ENCODE measurements at places on chromosomes 2 and 18.

- DNase-seq: no peak
These were observed 229.4 kb upstream of the SMAD2 start for GRCh38 chr18:48159816-48160215.

DNA sequence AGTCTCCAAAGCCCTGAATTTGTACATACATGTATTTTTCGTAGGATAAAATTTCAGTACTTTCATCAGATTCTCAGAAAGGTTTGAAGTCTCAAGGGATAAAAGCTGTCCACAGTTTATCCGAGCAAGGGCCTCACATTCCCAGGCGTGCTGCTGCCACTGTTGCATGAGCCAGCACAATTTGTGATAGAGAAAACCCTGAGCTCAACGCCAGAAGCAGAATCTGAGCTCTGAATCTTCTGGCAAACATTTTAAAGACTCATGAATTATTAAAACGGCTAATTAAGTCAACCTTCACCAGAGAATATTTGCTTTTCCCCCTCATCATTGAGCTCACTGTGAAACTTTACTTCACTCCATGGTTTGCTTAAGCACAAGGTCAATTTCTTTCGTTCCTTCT lies 38.5 kb upstream of the STPG4 start:
- no peak for DNase-seq

GRCh38 chr18:10226971-10227370 lies 227.5 kb upstream of the APCDD1 start:
- no peak for DNase-seq

DNA sequence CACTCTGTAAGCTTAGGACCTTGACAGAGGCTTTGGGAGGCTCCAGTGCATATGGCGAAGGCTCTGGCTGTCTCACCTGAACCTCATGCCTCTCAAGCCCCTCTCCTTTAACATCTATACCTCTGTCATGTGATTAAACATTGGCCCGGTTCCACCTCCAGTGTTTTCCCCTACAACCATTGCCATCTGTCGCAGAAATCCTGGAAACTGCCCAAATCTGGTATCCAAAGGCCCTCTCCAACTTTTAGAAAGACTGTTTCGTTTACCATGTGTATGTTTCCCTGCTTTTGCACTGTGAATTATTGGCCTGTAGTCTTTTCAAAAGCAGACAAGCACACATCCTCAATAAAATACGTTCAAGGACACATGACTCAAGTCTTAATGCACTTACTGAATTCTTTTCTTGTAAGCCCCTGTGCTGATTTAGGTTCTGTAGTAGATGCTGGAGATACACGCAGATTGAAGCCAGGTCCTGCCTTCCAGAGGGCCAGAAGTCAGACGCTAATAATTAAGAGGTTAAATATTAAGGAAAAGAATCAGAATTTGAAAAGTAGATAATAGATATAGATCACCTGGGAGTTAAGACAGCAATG lies 386.4 kb upstream of the SLC14A2 start:
- DNase-seq: no peak

GRCh38 chr2:191638079-191638801 lies 39.7 kb upstream of the NABP1 start:
- peak; percentile 24 for DNase-seq

DNA sequence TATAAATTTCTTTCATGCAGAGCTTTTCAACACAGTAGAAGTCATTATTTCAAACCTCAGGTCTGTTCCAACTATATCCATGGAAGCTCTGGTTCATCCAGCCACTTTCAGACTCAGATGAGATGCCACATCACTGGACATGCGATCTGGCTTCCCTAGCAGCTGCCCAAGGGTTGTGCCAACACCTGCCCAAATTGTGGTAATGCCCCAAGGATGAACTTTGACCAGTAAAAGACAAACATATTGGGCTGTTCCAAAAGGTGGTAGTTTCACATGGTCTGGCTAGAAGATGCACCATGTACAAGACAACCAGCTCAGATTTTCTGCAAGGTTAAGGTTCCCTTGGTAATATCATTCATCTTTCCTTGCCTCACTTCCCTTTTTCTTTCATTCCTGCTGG lies 101.9 kb downstream of the THADA start:
- no peak for DNase-seq

GRCh38 chr2:74862020-74862964 lies 28.4 kb downstream of the HK2 start:
- DNase-seq: no peak

DNA sequence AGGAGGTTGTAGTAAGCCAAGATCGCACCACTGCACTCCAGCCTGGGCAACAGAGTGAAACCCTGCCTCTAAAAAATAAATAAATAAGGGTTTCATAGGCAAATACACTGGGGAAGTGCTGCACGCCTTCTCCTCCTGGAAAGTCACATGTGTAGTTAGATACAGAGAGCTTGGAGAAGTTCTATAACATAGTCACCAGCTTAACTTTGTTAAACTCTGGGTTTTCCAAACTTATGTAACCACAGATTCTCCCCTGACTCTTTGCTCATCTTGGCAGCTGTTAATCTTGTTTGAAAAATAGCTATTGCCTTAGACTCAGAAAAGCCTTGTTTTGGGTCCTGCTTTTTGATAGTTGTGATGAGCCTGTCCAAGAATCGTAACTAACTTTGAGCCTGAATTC lies 25.2 kb downstream of the KIAA2012 start:
- no peak for DNase-seq

GRCh38 chr2:17106418-17106817 lies 411.8 kb downstream of the RAD51AP2 start:
- DNase-seq: no peak

GRCh38 chr18:39840856-39841481 lies 2114.1 kb upstream of the PIK3C3 start:
- no peak for DNase-seq

GRCh38 chr2:141887363-141887762 lies 243.5 kb downstream of the LRP1B start:
- DNase-seq: no peak

- DNase-seq: no peak
These were observed 170.6 kb downstream of the FIGN start for GRCh38 chr2:163565192-163565591.

DNA sequence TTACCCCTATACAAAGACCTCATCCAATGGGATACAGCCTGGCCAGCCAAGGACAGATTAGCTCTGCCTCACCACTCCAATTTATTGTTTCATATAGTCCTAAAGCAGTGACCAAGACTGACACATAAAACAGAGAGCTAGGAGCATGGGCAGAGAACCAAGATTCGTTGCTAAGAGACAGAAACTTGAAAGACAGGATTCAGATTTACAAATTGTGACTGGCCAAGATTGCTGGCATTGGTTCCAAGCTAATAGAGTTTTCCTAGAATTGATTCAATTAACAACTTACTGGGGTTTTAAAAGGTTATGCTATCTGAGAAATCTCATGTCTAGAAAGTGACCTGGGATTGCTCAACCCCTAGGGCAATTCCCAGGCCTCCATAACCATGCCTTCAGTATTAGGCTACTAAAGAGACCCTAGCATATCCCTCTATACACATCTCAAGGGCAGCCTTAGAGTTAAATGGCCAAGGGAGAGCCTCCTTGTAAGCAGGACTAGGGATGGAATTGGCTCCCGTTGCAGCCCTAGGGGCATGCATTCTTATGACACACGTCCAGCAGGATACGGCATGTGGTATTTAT lies 75.6 kb downstream of the ICOS start:
- no peak for DNase-seq

- no peak for DNase-seq
These were observed 131.6 kb downstream of the RNF144A start for GRCh38 chr2:7048762-7049294.

DNA sequence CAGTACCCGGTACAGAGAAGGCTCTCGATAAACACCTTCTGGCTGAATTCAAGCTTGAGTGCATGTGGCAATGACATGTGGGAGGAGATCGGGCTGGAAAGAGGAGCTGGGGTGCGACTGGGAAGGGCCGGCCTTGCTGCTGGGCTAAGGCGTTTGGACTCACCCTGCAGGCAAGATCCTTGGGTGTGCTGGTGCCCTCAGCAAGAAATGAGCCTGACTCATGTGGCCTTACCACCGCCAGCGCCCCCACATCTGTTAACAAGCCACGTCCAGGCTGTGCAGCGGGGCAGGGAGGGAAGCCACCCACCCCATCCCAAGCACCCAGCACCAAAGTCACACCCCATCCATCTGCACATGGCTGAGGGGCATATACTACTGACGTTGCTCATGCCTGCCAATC lies 1.3 kb downstream of the HS1BP3 start:
- DNase-seq: no peak

GRCh38 chr2:217905395-217905794 lies 97.4 kb downstream of the TNS1 start:
- DNase-seq: no peak

DNA sequence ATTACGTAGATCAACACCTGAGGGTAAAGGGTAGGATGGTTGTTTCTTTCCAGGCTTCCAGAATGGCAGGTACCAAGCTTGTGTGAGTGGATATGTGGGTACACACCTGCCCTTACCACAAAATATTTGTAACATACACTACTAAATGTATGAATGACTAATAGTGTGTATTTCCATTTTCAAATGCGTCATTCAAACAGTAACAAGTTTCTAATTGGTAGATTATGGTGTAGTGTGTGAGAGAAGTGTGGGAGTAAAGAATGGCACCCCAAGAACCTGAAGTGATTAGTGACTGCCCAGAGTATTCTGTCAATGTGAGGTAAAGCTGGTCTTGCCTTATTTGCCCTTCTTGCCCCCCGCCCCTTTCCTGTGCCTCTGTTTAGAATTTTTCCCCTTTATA lies 21.1 kb downstream of the AGPS start:
- DNase-seq: no peak

DNA sequence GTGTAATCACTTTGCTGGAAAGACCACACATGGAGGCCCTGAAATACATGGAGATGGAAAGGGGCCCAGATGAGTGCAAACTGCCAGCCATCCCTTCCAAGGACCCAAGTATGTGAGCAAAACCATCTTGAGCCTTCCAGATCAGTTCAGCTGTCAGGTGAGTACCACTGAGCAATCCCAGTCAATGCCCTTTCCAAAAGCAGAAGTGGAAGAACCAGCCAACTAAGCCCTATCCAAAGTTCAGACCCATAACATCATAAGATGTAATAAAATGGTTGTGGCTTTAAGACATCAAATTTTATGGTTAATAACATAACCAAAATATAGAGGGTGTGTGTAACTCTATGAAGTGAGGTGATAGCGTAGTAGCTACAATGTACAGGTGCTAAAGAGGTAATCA lies 88.5 kb downstream of the NXPH2 start:
- no peak for DNase-seq

DNA sequence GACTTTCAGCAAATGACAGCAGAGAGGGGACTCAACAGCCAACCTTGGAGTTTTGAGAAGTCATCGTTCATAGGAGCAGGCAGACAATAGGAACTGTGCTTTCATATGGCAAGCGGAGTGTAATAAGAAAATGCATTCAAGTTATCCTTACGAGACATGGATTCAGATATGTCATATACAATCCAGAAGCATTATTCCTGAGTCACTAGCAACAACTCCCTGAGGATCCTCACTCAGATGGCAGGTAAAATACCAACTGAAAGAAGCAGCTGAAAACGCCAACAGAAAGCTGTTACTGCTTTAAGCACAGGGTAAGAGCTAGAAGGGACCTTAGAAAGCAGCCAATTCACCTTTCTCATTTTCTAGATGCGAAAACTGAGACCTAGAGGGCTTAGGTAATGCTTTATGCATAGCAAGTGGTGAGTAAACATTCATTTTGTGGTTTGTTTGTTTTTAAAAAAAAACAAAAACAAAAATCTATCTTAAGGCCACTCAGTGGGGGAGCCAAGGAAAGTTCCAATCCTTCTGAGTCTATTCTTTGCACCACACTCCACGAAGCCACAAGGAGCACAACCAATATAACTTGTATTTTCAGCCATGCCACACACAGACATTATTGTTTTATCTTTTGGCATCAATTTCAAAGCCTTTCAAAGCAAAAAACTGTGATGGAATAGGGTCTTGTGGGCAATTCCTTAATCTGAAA lies 89.1 kb upstream of the RIOK3 start:
- DNase-seq: no peak

- DNase-seq: peak; percentile 10
These were observed 83.3 kb upstream of the EPB41L5 start for GRCh38 chr2:119929537-119929936.

DNA sequence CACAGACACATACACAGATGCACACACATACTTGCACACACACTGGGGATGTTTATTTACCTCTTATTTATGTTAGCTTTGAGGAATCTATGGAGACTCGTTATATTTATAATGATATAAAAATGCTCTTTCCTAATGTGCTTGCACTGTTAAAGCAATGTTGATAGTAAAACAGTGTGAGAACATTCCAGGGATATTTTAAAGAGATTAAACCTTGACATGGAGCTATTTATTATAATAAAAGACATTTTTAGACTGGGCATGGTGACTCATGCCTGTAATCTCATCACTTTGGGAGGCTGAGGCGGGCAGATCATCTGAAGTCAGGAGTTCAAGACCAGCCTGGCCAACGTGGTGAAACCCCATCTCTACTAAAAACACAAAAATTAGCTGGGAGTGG lies 557.3 kb upstream of the ZNF804A start:
- DNase-seq: no peak

- DNase-seq: no peak
These were observed 391.3 kb downstream of the CMPK2 start for GRCh38 chr2:6474161-6475140.

- no peak for DNase-seq
These were observed 13.3 kb downstream of the EIF2AK3 start for GRCh38 chr2:88613921-88614320.

DNA sequence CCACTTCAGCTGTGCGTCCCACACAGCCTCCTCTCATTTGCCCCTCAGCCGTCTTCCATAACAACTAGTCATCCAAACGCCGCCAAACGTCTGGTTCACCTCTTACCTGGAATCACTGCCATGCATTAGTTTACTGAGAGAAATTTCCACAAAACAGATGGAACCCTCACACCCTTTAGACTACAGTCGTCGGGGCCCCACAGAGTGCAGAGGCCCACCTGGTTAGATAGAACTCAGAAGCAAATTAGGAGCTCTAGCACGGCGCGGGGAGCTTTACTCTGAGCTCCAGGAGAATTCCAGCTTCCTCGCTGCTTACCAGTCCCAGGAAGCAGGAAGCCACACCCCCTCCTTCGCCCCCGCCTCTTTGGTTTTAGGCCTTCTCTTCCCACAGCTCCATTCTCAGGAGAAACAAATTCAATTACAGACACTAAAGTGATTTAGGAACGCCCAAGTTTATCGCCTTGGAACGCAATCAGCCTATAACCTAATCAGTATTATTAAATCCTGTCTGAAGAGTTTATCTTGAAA lies 9.4 kb downstream of the RNU2-63P start:
- no peak for DNase-seq

- DNase-seq: no peak
These were observed 806.4 kb downstream of the TRIB2 start for GRCh38 chr2:13522917-13523821.

GRCh38 chr2:240930631-240931318 lies 24.6 kb downstream of the CROCC2 start:
- no peak for DNase-seq

DNA sequence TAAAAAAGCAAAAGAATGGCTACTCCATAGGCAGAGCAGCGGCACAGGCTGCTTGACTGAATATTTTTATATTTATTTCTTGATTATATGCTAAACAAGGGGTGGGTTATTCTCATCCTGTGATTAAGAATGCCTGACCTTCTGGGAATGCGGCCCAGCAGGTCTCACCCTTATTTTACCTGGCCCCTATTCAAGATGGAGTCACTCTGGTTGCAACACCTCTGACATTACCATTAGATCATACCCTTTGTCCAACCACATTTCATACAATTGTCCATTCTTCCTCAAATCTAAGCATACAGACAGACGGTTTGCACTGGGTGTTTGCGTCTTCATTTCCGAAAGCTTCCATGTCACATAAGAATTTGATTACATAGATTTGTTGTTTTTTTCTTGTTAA lies 168.2 kb downstream of the GALNT1 start:
- DNase-seq: no peak
